ENCODE measurements at places on chromosomes 16 and 17. TPM values are rescaled to one million over a fixed set of nuclear protein-coding genes. Genes with fewer than 3 reads are reported as not detected.
A peak's percentile ranks its signal among the peaks of the same experiment; 100 is the strongest.

GRCh38 chr16:89484041-89484501, 6.3 kb downstream of the ANKRD11 start:
- no peak for DNase-seq
- H3K36me3 ChIP-seq = peaks cover 15% of the 10 kb centered on the region
- H3K27me3 ChIP-seq = no peaks in the 10 kb centered on the region
- no peak overlapping the region for H3K4me3 ChIP-seq

- no peaks in the 10 kb centered on the region for H3K36me3 ChIP-seq
- no peaks in the 10 kb centered on the region for H3K27me3 ChIP-seq
- H3K4me3 ChIP-seq = peak within 1 kb of the TSS; percentile 59
- peaks cover 22% of the 10 kb centered on the region for H3K4me1 ChIP-seq
- peak; percentile 90 for DNase-seq
Observed at GRCh38 chr17:18857864-18858566, at the start of gene PRPSAP2. PRPSAP2 (plus strand) TSS chr17:18858131; CDS start chr17:18865834, 7,703 bp downstream.

GRCh38 chr17:7220593-7221277, 997 bp downstream of the ACADVL start:
- peak overlapping the region; percentile 77 for H3K4me3 ChIP-seq
- peak overlapping the region; percentile 98 for H3K27ac ChIP-seq
- H3K27me3 ChIP-seq = no peaks in the 10 kb centered on the region
- H3K4me1 ChIP-seq = peaks cover 33% of the 10 kb centered on the region
- peaks cover 31% of the 10 kb centered on the region for H3K36me3 ChIP-seq

GRCh38 chr16:4067262-4068001, 48.8 kb downstream of the ADCY9 start:
- DNase-seq = no peak
- no peak overlapping the region for H3K27ac ChIP-seq
- no peaks in the 10 kb centered on the region for H3K36me3 ChIP-seq
- no peak overlapping the region for H3K4me3 ChIP-seq
- no peaks in the 10 kb centered on the region for H3K4me1 ChIP-seq

DNA sequence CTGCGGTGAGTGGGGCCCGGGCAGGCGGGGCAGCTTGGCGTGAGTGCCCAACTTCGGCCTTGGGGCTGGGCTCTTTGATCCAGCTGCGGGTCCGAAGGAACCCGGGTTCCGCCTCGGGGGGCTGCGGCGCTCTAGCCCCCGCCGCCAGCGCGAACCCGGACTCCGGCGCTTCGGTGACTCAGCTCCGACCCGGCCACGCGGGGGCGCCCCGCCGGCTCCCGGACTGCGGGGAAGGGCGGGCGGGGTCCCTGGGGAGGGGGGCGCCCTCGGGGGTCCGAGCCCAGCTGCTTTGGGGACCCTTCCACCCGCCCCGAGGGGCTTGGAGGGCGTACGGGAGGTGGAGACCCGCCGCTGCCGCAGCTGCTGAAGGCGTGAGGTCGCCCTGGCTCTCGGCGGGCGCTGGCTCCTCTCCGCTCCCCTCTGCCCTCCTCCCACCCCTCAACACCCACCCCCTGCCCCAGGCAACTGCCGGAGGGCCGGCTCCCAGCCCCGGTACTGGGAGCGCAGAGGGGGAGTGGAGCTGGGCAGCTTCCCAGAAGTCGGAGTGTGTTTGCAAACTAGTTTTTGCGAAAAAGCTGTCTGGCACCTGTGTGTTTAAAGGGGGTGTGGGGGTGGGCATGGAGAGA, 516 bp downstream of the CPNE2 start:
- no peaks in the 10 kb centered on the region for H3K27me3 ChIP-seq
- H3K4me1 ChIP-seq = peaks cover 23% of the 10 kb centered on the region
- DNase-seq = no peak
- no peaks in the 10 kb centered on the region for H3K36me3 ChIP-seq
- no peak overlapping the region for H3K27ac ChIP-seq

DNA sequence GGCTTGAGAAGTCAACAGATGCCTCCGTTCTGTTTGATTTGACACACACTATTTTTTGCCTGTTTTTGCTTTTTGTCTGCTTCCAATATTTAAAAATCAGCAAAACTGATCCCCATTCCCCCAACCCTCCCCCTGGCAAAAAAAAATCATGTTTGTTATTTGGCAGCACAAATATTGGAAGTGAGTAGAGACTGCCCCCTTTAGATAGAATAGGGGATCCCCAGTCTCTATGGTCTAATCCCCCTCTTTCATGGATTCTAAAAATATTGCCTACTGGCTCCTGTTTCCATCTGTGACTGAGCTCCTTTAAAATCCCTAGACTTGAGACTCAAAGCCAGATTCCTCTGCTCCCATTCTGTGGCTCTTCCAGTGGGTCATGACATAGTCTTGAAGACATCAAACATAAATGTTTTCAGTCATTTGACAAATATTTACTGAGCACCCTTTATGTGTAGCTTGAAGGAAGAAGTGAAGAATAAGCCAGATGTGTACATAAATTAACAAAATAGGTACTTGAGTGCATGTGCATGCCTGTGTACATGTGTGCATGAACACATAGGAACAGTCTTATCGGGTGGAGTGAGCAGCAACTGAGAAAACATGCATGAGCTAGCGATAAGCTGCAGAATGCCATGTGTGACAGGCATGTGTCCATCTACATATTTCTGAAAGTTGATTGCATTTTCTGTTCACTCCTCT, 101.2 kb downstream of the SALL1 start:
- no peaks in the 10 kb centered on the region for H3K36me3 ChIP-seq
- no peaks in the 10 kb centered on the region for H3K4me1 ChIP-seq
- H3K27me3 ChIP-seq = peaks cover 12% of the 10 kb centered on the region
- H3K27ac ChIP-seq = no peak overlapping the region

Gene CA7
- not detected for total RNA-seq
